ENCODE measurements at places on chromosomes 12 and 14.

- DNase-seq: no peak
- no peak overlapping the region for H3K27ac ChIP-seq
- no peaks in the 10 kb centered on the region for H3K36me3 ChIP-seq
- no peaks in the 10 kb centered on the region for H3K27me3 ChIP-seq
- no peaks in the 10 kb centered on the region for H3K4me1 ChIP-seq
- H3K4me3 ChIP-seq: no peak overlapping the region
Measured at GRCh38 chr12:5452569-5452968, 20.7 kb downstream of the NTF3 start.

GRCh38 chr14:63952933-63953437 lies 100.2 kb downstream of the SYNE2 start:
- no peak overlapping the region for H3K4me3 ChIP-seq
- H3K4me1 ChIP-seq: no peaks in the 10 kb centered on the region
- H3K36me3 ChIP-seq: peaks cover 7% of the 10 kb centered on the region
- H3K27ac ChIP-seq: no peak overlapping the region
- DNase-seq: no peak

GRCh38 chr12:127277882-127278281 lies 989.1 kb upstream of the TMEM132C start:
- H3K27ac ChIP-seq: no peak overlapping the region
- no peaks in the 10 kb centered on the region for H3K27me3 ChIP-seq
- no peaks in the 10 kb centered on the region for H3K4me1 ChIP-seq
- no peak overlapping the region for H3K4me3 ChIP-seq

DNA sequence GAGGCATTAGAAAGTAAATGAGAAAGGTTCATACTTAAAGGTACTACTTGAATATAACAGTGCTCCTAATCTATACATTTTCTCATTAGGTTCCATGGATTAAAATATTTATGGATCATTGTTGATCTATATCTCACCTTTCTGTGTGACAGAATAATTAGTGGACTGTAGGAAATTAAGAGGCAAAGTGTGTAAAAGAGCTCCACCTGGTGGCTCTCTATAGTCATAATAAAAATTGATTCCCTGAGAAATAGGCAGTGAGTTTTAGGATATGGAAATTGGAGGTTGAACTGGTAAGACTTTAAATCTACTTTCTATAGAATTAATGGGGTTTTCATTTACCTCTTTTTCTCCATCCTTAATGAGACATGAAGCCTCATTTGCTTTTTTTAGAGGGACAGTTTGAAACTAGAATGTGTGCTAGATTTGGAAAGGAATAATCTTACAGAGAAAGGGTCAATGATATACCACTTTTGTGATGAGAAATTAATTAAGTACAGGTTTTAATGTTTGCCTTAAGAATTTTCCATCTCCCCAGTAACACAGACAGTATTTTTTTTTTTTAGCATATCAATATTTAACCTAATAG lies 11.8 kb upstream of the DERA start:
- H3K4me3 ChIP-seq: no peak overlapping the region
- no peak for DNase-seq

- no peaks in the 10 kb centered on the region for H3K36me3 ChIP-seq
- no peaks in the 10 kb centered on the region for H3K27me3 ChIP-seq
- DNase-seq: no peak
- peak overlapping the region; percentile 46 for H3K27ac ChIP-seq
- H3K4me1 ChIP-seq: peaks cover 8% of the 10 kb centered on the region
- no peak overlapping the region for H3K4me3 ChIP-seq
Measured at GRCh38 chr14:49946320-49947141, 53.6 kb downstream of the ARF6 start.

GRCh38 chr12:109753054-109753401 lies 39.4 kb downstream of the FAM222A start:
- no peaks in the 10 kb centered on the region for H3K36me3 ChIP-seq
- H3K27me3 ChIP-seq: no peaks in the 10 kb centered on the region
- DNase-seq: no peak

DNA sequence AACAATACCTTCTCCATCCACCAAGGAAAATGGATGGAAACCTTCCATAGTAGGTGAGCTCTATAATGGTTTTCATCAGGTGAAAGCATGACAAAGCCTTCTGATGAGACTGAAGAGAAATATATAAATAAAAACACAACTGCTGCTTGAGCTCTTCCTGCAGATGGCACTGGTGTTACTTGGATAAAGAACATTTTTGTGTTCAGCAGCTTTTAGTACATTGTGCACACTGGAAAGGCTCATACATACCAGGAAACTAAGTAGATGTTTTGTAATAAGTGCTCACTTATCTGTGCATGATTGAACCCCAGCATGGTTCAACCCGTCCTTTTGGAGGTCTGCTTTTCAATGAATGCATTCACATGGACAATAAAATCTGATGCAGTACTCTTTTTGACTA lies 357.3 kb upstream of the MIS18BP1 start:
- no peaks in the 10 kb centered on the region for H3K4me1 ChIP-seq
- no peak overlapping the region for H3K4me3 ChIP-seq
- DNase-seq: no peak
- no peaks in the 10 kb centered on the region for H3K27me3 ChIP-seq

DNA sequence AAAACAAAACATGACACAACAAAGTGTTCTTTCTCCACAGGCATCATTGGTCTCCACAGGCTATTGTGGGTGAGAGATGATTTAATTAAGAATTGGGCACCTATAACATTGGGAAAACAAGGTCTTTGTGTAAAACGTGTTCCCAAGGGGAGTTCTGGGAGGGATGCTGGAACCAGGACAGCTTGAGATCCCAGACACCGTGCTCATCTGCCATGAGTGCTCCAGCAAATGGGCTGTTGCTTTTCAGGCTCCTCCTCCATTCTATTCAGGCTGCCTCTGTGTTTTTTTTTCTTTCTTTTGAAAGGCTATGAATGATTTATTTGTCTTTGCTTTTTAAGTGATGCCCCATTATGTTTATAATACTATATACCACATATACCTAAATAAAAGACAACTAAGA lies 122.4 kb downstream of the DACT1 start:
- H3K27ac ChIP-seq: no peak overlapping the region
- no peak for DNase-seq
- H3K27me3 ChIP-seq: no peaks in the 10 kb centered on the region
- H3K4me3 ChIP-seq: no peak overlapping the region
- H3K4me1 ChIP-seq: no peaks in the 10 kb centered on the region

GRCh38 chr12:5071496-5071895 lies 27.8 kb downstream of the KCNA5 start:
- H3K4me1 ChIP-seq: no peaks in the 10 kb centered on the region
- H3K27me3 ChIP-seq: no peaks in the 10 kb centered on the region
- H3K36me3 ChIP-seq: no peaks in the 10 kb centered on the region
- H3K4me3 ChIP-seq: no peak overlapping the region
- DNase-seq: no peak
- H3K27ac ChIP-seq: no peak overlapping the region

DNA sequence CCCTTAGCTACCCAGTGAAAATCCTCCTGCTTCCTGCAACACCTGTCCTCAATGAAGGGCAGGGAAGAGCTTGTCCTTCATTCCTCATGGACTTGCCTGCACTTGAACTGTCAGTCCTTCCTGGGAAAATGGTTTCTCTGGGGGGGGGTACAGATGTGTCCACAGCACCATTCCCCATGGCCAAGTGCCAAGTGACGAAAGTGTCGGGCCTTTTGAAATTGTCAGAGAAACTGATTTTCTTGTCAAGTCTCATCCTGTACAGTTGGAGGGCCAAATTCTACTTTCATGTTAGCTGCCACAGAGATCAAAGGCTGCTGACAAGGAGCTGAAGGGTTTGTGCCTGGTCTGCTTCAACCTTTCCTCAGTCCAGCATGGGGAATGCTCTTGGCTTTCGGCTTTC lies 179.5 kb upstream of the PARP11 start:
- no peak for DNase-seq
- no peaks in the 10 kb centered on the region for H3K36me3 ChIP-seq
- no peak overlapping the region for H3K27ac ChIP-seq
- H3K27me3 ChIP-seq: no peaks in the 10 kb centered on the region

DNA sequence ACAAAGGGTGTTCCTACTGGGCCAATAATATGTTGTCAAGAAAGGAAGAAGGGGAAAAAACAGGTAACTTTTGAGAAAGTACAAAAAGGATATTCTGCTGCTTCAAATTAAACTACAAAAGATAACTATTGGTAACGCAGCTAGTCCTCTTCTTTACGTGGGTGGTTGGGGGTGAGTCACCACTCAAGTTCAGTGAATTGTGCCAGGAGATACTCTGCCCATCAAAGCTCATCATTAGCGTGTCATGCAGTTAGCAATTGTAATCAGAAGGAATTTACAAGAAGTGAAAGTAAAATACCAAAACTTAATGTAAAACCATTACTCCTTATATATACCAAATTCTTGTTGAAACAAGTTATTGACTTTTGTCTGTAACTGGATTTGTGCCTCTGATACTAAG lies 342.0 kb downstream of the NPAS3 start:
- no peaks in the 10 kb centered on the region for H3K27me3 ChIP-seq
- no peak overlapping the region for H3K27ac ChIP-seq
- H3K4me3 ChIP-seq: no peak overlapping the region
- DNase-seq: no peak
- H3K4me1 ChIP-seq: no peaks in the 10 kb centered on the region

DNA sequence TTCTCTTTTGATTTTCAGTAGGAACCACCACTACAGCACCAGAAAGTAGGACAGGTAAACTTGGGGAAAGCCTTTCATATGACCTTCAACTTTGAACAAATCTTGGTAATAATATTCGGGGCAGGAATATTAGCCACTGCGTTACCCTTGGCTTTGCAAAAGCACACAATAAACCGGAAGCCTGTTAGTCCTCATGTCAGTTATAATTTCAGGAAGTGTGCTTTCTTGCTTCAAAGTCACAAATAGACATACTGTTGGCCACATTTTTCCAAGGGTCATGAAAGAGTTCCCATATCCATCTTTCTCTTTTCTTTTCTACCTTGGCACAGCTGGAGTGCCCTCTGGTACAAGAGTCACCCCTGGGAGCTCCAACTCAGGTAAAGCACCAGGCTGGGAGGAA lies 167.2 kb upstream of the CNTN1 start:
- no peak overlapping the region for H3K4me3 ChIP-seq
- no peak for DNase-seq
- H3K27ac ChIP-seq: no peak overlapping the region
- H3K36me3 ChIP-seq: no peaks in the 10 kb centered on the region
- no peaks in the 10 kb centered on the region for H3K4me1 ChIP-seq
- H3K27me3 ChIP-seq: no peaks in the 10 kb centered on the region

DNA sequence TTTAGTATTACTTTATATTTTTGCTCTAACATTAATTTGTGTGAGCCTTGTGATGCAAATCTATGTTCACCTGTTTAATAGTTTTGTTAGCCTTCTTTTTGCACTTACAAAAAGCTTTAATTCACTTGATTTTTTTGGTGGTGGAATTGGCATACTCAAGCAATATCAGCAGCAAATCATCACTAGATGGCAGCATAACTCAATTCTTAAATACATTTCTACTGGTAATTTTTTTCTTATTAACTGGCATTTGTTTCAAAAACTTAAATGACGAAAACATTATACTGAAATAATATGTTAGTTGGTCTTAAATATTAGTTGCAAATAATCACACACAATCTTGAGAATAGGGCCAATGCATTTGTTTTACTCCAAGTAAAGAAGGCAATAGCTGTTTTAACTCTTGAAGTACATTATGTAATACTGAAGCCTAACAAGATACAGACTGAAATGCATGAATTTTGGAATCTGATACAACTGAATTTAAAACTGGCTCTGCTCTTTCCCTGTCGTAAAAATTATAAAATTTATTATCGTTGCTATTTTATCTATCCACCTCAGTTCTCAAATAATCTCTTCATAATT lies 151.5 kb downstream of the ATXN7L3B start:
- H3K36me3 ChIP-seq: no peaks in the 10 kb centered on the region
- no peaks in the 10 kb centered on the region for H3K27me3 ChIP-seq
- H3K4me3 ChIP-seq: no peak overlapping the region
- H3K27ac ChIP-seq: no peak overlapping the region
- H3K4me1 ChIP-seq: no peaks in the 10 kb centered on the region
- DNase-seq: no peak

- no peaks in the 10 kb centered on the region for H3K36me3 ChIP-seq
- DNase-seq: no peak
- no peaks in the 10 kb centered on the region for H3K27me3 ChIP-seq
- no peaks in the 10 kb centered on the region for H3K4me1 ChIP-seq
Measured at GRCh38 chr12:127292736-127293135, 974.2 kb upstream of the TMEM132C start.

DNA sequence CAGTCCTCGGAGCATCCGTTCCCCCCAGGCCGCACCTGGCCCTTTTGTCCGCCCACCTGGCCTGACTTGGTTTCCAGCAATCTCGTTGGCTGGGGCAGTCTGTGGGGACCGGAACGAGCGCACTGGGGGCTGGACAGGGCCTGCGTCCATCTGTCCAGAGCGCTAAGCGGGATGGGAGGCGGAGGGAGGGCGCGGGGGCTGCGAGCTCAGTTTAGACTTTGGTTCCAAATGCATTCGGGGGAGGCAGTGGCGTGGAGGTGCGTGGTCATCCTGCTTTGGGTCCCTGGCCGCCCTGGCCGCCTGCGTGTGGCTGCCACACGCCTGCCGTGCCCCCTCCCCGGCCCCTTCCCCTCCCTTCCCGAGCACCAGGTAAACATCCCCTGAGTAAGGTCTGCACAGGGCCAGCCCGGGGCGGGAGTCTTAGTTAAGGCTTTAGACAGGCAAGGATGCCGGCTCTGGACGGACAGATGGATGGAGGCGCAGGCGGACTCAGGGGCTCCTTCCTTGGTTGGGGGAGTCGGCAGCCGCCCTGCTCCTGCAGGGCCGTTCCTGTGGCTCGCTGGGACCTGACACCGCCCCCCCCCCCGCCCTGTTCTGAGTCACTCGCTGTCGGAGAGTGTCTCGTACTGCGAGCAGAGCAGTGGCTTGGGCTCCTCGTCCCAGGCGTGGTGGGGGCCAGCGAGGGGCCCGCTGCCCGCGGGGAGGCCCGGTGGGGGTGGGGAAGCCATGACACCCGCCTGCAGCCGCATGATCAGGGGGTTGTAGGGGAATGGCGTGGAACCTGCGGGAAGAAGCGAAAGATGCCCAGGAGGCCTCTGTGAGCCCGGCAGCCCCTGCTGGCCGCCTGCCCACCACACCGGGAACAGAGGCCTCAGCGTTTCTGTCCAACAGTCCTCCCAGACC lies 30.2 kb downstream of the RFLNA start:
- no peaks in the 10 kb centered on the region for H3K4me1 ChIP-seq
- no peaks in the 10 kb centered on the region for H3K27me3 ChIP-seq
- DNase-seq: no peak
- H3K4me3 ChIP-seq: no peak overlapping the region
- H3K36me3 ChIP-seq: peaks cover 31% of the 10 kb centered on the region

DNA sequence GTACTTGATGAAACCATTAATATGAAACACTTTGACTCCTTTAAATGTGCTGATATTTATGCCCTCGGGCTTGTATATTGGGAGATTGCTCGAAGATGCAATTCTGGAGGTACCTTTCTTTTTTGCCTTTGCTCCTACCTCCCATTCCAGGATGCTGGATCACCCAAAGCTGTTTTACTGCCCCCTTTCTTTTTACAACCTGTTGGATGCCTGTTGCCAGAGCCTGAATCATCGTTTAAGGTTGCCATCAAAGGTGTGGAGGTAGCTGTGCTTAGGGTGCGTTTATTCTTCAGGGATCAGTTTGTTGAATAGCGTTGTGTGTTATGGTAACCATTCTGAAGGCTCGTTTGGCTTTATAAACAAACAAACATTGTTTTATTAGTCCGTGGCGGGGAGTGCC lies 19.9 kb upstream of the TAMALIN start:
- peaks cover 6% of the 10 kb centered on the region for H3K36me3 ChIP-seq
- H3K27me3 ChIP-seq: no peaks in the 10 kb centered on the region
- no peak overlapping the region for H3K27ac ChIP-seq
- DNase-seq: no peak
